IMR-90 (cell line): ENCODE measurements at places on chromosomes 7 and 10.

GRCh38 chr7:142603870-142604448, 145.3 kb upstream of the PRSS1 start:
- peak; percentile 63 for DNase-seq

DNA sequence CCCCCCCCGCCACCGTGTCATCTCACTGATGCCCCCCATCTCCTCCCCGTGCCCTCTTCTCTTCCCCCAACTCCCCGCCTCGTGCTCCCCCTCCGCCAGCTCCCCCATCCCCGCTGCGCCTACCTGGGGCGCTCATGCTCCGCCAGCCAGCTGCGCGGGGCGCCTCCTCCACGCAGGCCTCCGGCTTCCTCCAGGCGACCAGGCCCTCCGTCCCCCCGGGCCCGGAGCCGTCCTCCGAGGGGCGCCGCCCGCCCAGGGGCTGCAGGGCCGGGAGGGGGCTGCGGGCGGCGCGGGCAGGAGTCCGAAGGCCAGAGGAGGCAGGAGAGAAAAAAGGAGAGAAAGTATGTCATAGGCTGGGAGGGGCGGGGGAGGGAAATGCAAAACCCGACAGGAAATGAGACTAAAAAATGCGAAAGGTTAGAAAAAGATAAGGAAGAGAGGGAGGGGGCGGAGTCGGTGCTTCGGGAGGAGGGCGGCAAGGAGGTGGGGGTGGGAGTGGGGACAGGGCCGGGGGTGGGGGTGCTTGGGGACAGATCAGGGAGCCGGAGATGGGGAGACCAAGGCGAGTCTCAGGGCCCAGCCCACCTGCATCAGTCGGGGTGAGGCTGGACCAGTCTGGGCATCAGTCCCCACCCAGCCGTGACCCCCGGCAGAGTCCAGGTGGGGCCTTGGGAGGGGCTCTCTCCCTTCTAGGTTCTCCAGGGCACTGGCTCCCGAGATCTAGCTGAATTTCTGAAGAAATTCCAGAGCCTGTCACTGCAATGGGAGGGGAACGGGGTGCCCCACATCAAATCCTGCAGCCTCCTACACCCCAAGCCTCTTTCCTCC, at the start of gene CARD11:
Gene CARD11 (minus strand): TSS at position 324 of the 828 bp plus-strand sequence. CDS start 85,361 bp downstream, outside the sequence.
- DNase-seq, result no peak

DNA sequence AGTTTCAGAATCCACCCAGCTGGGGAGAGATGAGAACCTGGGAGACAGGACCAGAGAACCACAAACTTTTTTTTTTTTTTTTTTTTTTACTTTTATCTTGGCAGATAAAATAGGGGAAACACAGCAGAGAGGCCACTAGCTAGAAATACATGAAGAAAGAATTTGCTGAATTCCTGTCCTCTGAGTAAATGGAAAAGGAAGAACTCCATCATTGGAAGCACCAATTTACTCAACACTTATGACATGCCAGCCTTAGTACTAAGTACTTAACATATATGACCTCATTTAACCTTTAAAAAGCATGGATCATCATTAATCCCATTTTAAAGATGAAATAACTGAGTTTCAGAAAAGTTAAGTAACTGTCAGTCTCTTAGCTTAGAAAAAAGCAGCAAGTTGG, 343.0 kb upstream of the NPSR1 start:
- peak; percentile 83 for DNase-seq

GRCh38 chr10:92809840-92810239, 38.5 kb upstream of the EXOC6 start:
- DNase-seq, result no peak

DNA sequence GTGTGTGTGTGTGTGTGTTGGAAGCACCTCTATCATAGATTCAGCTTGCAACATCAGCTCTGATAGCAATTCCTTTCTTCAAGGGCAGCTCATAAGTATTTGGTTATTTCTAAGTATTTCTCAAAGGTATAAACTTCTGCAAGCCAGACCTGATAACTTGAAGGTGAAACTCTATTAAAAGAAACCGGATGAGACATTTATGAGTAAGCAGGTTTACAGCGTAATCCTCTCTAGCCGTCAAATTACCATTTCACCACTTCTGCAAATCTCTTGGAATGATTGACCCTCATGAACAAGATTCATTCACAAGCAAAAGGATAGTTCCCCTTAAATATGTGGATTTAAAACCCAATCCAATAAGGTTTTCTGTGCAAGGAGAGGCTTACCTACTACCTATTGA, 23.1 kb downstream of the PDE1C start:
- no peak for DNase-seq

GRCh38 chr10:117165538-117166417, 27.7 kb upstream of the VAX1 start:
- DNase-seq, result peak; percentile 33

DNA sequence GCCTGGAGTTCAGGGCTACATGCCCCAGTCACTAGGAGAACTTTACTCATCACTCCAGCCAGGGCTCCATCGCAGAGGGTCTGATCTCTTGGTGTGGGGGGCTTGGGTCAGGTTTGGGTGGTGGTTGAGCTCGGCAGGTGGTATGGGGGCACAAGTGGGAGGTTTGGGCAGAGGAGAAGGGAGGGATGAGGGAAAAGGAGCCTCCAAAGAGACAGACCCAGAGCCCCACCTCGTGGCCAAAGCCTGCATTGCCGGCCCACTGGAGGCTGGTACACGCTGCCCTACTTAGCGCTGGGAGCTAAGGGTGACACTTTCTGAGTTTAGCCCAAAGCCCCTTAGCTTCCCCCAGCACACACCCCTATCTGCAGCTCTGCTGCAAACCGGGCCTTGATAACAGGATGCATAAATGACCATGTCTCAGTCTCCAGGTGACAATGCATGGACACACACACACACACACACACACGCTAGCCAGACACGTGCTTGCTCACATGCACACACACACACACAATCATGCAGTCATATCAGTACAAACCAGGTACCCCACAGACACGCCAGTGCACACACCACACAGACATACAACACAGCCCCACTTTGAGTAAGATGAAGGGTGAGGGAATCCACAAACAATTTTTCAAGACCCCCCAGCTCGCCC, 14.7 kb downstream of the LZTS2 start:
- peak; percentile 56 for DNase-seq

DNA sequence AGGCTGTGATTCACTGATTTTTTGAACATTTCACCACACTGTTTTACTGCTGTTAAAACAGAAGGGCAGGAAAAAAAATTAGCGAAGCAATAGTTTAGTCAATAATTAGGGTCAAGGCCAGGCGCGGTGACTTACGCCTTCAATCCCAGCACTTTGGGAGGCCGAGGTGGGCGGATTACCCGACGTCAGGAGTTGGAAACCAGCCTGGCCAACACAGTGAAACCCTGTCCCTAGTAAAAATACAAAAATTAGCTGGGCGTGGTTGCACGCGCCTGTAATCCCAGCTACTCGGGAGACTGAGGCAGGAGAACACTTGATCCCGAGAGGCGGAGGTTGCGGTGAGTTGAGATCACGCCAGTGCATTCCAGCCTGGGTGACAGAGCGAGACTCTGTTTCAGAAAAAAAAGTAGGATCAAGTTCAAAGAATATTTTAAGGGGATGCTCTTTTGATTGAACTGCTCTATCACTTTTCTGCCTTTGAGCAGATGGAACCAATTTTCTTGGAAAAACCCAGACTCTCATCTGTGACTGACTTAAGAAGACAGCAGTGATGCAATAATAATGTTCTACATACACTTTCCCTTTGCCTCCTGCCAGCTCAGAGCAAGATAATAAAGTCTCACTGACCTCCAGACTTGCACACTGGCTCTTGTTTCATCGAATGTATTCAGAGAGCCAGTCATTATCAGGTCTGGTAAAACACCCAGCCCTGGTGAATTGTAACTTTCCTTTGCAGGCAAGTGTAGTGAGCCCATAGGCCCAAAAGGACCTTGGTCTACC, 1.6 kb upstream of the PPA1 start:
- peak; percentile 84 for DNase-seq

DNA sequence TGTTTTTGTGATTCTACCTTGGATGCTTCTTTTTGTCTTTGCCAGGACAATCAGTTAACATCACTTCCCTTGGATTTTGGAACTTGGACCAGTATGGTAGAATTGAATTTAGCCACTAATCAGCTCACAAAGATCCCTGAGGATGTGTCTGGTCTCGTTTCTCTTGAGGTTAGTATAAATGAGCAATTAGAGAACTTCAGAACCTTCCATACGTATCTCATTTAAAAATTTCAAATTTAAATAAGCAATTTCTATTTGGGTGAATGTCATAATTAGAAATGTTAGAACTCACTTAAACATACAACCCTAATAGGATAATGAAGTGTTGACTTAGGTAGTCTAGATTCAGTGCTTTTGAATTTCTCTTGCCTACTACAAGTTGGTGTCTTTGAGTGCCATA, 69.3 kb upstream of the ADRA2A start:
- DNase-seq, result no peak

DNA sequence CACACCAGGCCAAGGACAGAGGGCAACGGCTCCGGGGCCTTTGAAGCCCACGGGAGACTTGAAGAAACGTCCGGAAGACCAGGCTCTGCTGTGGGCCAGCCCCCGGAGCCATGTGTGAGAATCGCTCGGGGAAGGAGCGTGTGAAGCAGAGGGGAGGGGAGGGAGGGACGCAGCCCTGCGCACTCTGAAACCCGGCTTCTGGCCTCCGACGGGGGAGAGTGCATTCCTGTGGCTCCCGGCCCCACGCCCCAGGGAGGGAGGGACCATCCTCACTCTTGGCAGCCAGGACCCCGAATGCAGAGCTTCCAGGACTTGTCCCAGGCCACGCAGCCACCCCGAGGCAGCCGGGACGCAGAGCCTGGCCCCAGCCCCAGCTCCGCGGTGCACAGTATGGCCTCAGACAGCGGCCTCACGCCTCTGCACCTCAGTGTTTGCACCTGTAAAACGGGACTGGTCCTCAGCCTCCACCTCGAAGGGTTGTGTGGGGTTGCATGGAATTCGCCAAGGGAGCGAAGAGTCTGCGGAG, 67.4 kb downstream of the PDGFA start:
- DNase-seq, result peak; percentile 49

GRCh38 chr7:30403477-30403876, 75.1 kb downstream of the NOD1 start:
- DNase-seq, result no peak

GRCh38 chr7:40595129-40595528, 460.3 kb downstream of the SUGCT start:
- DNase-seq, result peak; percentile 28

DNA sequence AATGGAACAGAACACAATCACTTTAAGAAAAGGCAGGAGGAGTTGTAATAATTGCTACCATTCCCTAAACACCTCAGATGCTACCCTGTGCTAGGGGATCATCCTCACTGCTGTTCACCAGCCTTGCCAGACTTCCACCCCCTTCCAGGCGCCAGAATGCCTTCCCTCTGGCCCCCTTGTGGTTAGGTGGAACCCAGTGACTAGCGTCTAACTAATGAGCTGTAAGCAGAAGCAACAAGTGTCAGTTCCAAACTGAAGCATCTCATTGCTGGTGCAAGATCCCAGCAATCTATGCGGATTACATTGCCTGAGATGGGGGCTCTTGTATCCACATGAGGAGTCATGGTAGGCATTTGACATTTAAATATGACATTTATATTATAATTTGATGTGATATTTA, 86.6 kb downstream of the FRMD4A start:
- DNase-seq, result peak; percentile 7

- DNase-seq, result no peak
Observed at GRCh38 chr10:91519899-91520514, 109.9 kb downstream of the HECTD2 start.

DNA sequence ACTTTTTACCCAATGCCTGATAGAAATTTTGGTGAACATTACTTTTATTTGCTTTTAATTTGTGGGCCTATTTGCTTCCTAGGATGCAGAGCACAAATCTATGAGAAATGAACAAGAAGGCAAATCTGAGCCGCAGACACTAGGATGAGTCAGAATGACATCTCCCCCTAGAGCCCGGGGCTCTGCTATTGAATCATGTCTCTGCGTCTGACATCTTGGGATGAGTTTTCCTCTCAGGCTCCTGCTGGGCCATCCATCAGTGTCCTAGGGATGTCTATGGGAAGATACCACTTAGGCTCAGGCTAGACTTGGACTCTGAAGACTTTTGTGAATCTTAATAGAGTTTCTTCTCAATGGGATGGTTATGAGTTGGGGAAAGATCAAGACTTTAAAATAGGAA, 157.3 kb upstream of the MTPN start:
- peak; percentile 44 for DNase-seq

DNA sequence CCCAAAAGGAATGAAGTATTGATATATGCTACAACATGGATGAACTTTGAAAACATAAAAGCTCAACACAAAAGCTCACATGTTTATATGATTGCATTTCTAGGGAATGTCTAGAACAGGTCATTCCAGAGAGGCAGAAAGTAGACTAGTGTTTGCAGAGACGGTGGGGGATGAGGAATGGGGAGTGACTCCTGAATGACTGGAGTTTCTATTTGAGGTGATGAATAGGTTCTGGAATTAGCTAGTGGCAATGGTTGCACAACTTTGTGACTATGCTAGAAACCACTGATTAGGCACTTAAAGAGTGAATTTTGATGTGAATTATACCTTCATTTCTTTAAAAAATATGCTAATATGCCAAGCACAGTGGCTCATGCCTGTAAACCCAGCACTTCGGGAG, 6.9 kb downstream of the KPNA7 start:
- DNase-seq, result peak; percentile 93

DNA sequence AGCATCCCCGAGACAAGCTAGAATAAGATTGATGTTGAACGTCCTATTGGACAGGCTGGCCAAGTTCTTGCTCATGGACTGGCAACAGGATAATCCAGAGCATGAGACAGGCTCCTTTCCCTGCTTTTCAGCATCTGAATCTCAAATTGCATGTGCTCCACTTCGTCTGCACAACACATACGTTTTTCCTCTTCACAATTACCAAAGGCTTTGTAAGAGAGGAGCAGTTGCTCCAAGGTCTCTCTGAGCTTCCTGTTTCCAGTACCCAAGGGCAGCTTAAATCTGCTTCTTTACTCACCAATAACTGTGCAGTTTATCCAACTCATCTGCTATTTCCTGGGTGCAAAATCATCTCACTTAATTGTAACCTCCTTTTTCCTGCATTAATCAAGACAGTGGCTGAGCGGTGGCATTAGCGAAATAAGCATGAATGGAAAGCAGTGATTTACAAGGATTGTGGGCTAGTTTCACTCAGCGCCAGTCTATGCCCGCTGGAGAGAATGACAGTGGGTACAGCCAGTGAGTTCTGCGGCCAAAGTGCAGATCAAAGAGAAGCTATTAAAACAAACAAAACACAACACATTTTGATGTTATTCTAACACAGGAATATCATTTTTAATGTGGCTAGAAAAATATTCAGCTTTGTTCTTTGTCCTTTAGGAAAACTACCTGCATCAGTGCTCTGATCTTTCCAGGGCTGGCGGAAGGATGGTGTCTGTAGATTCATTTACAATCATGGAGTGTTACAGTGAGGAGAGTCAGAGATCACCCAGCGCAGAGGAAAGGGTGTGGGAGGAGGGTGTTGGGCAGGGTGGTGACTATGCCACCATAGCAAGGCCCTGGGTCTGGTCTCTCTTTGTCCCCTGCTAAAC, 79.8 kb downstream of the CHN2 start:
- no peak for DNase-seq

GRCh38 chr10:12587451-12587888, 238.1 kb downstream of the CAMK1D start:
- peak; percentile 25 for DNase-seq
